NB4 (cell line): ENCODE measurements at places on chromosomes 2 and 18.

GRCh38 chr18:50518787-50519546 is 40.9 kb upstream of the MAPK4 start:
- DNase-seq, result no peak

- DNase-seq, result no peak
Observed at GRCh38 chr18:33741760-33742159, 163.7 kb downstream of the ASXL3 start.

- DNase-seq, result no peak
Observed at GRCh38 chr2:89834306-89834705, 1142.8 kb downstream of the RPIA start.

DNA sequence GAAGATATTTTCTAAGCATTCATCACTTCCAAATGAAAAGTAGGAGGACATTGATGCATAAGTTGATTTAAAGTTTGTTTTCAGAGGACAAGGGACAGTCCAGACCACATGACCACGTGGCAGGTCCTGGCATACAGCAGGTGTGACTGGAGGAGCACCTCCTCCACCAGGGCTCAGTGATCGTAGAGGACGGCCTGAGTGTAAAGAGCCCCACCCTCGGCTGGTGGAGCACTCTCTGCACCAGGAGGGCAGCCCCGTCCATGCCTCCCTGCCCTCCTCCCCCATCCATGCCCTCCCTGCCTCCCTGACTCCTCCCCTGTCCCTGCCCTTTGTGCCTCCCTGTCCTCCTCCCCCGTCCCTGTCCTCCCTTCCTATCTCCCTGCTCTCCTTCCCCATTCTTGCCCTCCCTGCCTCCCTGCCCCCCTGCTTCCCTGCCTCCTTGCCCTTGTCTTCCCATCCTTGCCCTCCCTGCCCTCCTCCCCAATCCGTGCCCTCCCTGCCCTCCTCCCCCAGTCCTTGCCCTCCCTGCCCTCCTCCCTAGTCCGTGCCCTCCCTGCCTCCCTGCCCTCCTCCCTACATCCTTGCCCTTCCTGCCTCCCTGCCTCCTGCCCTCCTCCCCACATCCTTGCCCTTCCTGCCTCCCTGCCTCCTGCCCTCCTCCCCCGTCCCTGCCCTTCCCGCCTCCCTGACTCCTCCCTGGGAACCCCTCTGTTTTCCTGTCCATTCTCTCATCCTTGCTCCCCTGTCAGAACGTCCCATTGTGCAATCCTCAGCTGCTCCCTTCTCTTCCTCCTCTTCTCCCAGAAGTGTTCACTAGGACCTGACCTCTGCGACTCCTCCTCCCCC is 47.9 kb downstream of the ANKMY1 start:
- no peak for DNase-seq

DNA sequence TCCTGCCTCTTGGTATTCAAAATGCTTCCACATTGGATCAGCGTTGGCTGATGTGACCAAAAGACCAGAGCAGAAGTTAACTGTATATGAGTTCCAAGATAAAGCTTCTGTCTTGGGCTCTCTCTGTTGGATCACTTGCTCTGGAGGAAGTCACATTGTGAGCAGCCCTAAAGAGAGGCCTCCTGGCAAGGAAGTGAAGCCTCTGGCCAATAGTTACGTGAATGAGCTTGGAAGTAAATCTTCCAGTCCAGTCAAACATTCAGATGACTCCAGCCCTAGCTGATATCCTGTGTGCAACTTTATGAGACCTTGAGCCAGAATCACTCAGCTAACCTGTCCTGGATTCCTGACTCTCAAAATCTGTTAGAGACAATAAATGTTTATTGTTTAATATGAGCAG is 67.7 kb upstream of the CDKL4 start:
- no peak for DNase-seq

DNA sequence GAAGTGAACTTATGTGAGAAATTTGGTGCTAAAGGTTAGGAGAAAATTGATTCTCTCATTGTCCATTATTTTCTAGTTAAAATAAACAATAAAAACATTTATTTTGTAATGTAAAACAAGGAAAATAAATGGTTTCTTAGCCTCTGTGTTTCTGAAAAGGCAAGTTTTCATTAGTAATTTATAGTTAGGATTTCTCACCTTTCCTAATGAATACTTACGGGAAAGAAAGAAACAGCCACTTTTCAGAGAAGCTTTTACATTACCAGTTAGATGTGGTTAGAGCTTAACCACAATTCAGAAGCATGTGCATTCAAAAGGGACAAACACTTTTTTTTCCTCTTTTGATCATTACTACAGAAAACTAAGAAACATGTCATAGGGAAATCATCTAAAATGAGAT is 18.8 kb downstream of the NEMP2 start:
- DNase-seq, result no peak

- DNase-seq, result peak; percentile 72
Observed at GRCh38 chr2:46368401-46368800, 71.2 kb downstream of the EPAS1 start.

DNA sequence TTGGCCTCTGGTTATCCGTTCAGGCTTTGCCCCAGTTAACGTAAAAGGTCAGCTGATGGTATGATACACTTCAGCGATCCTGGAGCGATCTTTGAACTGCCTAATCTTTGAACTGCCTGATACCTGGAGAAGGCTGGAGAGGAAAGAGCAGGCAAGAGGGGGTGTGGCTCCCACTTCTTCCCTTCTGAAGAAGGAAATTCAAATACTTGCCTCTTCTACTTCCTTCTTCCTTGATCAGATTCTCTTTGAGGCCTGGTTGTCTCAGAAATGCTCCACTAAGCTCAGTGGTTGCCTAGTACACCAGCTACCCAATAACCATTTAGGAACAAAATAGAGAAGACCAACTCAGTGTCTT is 619 bp downstream of the GALM start:
- peak; percentile 65 for DNase-seq

GRCh38 chr18:43236921-43237320 is 40.4 kb downstream of the SYT4 start:
- DNase-seq, result no peak

- no peak for DNase-seq
Observed at GRCh38 chr2:145750612-145751011, 1230.7 kb upstream of the ZEB2 start.

DNA sequence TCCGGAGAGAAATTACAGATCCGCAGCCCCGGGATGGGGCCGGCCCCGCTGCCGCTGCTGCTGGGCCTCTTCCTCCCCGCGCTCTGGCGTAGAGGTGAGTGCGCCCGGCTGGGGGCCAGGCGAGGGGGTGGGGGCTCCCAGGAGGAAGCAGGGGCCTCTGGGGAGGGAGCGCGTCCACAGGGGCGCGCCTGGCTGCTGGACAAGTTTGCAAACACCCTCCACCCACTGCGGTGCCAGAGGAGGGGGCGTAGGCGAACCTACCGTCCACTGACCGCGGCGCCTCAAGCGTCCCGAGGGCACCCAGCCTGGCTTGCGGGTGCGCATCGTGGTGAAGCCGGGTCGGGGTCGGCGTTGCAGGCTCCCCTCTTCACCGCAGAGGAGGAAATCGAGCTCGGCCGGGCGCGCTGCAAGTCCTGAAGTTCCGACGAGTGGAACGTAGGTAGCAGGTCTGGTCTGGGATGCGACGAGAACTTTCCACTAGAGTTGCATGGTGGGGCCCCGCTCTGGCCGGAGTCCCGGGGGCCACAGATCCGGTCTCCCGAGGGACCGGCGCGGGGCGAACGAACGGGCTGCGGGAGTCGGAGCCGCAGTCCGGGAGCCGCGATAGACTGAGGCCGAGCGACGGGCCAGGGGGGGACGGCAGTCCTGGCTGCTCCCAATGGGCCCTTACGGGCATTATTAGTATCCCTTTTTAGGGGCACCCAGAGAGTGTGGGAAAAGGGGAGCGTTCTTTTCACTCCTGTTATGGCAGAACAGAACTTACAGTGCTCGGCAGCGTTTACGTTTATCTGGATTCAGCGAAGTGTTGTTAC is 502 bp downstream of the MERTK start:
- DNase-seq, result peak; percentile 79

DNA sequence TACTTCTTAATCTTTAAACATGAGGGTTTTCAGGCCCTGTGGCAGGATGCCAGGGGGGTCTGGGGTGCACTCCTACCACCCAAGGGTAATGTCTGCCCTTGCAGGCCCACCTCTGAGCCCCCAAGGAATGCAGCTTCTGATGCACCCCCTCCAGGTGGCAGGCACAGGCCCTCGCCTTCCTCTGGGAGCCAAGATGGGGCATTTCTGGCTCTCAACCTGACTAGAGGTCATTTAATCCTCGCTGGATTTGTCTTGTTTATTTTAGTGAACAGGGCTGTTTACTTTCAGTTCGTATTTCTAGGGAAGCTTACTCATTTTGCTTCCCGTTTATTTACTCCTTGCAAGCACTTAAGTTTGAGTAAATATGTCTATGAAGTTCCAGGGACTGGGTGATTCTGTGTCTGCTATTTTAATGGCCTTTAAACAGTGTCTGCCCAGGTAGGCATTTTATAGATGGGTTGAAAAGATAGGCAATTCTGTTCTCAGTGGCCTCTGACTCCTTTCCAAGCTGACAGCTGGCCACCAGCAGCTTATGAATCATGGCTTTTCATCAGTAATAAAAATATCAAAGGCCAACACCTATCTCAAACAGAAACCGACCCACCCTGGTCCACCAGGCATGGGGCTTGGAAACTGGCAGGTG is 11.1 kb upstream of the DNPEP start:
- no peak for DNase-seq

GRCh38 chr18:3596637-3597384 is 146.8 kb downstream of the TGIF1 start:
- DNase-seq, result peak; percentile 84

GRCh38 chr2:6526093-6526824 is 339.4 kb downstream of the CMPK2 start:
- peak; percentile 6 for DNase-seq

DNA sequence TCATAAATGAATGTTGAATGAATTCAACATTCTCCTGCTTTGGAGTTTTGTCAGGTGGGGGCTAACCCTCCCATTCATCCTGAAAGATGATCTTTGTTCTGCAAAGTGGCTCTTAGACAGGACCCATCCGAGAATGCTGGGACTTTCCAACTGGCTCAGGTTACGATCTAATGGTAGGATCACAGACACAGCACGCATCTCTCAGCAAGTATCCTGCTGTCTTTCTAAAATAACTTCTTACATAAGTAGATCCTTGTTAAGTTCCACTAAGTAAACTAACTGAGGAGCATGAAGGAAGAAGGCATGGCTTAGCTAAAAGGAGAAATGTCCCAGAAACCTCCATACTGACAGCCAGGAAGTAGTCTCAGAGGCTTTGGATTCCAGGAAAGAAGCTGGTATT is 23.7 kb downstream of the CYP27A1 start:
- DNase-seq, result no peak

DNA sequence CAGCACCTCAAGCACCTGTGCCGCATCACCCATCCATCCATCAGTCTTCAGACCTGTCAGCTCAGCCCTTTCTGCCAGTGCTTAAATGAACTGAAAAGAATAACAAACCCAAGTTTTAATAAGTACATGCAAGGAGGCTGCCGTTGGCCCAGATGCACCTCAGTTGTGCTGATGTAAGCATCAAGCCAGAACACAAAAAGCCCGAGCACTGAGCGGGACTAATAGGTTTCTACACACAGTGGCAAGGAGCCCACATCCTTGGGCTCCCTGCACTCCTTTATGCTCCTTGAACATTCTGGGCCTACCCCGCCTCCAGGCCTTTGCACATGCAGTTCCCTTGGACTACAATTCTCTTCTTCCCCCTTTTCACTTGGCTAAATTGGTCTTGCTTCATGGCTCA is 165.6 kb downstream of the ALK start:
- no peak for DNase-seq

- DNase-seq, result no peak
Observed at GRCh38 chr2:167534443-167534842, 646.2 kb downstream of the XIRP2 start.

- DNase-seq, result no peak
Observed at GRCh38 chr2:214995409-214995808, 143.0 kb downstream of the ABCA12 start.

GRCh38 chr2:224126003-224126402 is 86.9 kb upstream of the SERPINE2 start:
- DNase-seq, result no peak

GRCh38 chr2:106322281-106322680 is 128.2 kb upstream of the UXS1 start:
- no peak for DNase-seq

GRCh38 chr2:15808204-15808910 is 132.0 kb upstream of the MYCN start:
- DNase-seq, result no peak

DNA sequence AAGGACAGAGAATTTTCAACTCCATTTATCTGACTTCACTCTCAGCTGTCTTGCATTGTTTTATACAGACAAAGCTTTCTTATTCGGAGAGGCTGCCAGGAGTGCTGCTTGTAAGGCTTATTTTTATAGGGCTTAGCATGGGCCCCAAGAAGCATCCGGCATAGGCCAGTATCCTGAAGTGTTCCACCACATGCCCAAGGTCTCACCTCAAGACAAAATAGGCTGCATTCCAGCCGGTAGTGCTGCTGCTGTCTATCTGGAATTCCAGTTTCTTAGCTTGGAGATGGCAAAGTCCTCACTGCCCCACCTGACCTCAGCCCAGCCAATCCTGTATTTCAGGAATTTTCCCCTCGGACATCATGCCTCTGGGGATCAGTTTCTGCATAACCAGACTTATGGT is 47.6 kb upstream of the MCFD2 start:
- DNase-seq, result no peak

- no peak for DNase-seq
Observed at GRCh38 chr2:66460031-66460430, 25.1 kb downstream of the MEIS1 start.

DNA sequence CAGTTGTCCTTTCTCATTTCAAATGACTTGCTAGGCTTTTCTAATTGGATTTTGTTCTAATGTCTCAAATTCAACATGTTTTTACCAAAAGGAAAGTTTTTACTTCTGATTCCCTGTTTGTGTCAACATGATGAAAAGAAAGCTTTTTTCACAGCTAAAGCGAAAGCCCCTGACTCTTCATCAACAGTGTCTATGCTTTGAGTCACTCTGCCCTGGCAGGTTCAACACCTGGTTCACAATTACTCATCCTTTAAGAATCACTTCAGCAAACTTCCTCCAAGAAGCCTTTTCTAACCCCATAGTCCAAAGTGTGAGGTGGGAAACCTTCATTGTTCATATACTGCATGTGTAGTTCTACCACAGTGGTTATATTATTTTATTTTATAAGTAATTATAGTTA is 7.6 kb upstream of the DSG2 start:
- DNase-seq, result no peak

DNA sequence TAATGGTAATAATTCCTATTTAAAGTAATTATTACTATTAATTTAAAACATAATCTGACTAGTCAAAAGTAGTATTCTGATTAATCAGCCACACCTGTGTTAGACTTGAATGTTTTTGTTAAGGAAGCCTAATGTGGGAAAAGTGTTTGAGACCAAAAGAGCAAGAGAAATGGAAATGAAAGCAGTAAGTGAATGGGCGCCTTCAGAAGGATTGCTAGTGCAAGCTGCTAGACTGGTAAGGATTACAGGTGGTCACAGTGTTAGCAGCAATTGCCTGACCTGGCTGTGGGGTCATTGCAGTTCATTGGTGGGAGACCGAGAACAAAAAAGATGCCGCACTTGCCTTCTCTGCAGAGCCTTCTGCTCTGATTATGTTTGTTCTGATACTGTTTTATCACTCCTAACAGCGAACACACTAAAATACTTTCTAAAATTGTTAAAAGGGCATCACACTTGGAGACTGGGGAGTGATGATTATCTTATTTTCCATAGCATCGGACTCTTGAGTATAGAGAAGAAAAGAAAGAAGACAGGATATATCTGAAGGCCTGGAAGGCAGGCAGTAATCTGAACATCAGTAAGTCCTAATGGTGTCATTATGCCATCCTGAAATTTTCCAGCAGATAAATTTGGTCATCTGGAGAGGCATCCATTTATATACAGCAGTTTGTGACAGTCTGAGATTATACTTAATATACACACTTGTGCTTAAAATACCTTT is 5.8 kb downstream of the SOCS6 start:
- no peak for DNase-seq
